KBM-7 (cell line): ENCODE measurements at places on chromosomes 5 and 9.
A peak's percentile ranks its signal among the peaks of the same experiment; 100 is the strongest.

GRCh38 chr9:29556317-29556716, 1983.0 kb upstream of the C9orf72 start:
- DNase-seq = peak; percentile 75

GRCh38 chr5:15363601-15364000, 136.4 kb upstream of the FBXL7 start:
- no peak for DNase-seq

GRCh38 chr5:145778144-145778900, 56.8 kb downstream of the PRELID2 start:
- no peak for DNase-seq

DNA sequence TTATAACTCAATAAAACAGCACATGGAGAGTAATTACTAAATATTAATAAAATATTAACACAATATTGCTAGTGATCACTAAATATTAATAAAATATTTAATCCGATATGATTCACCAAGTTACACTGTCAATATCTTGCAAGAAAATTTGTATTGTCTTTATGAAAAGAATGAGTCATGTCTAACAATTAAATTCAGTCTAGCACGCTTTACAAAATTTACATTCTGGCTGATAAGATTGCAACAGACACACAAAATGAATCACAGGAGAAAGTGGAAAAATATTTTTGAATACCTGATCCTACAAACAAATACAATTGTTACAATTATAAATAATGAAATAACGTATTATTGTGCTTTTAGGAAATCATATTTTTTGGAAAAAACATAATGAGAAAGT, 567.2 kb downstream of the EFNA5 start:
- DNase-seq = no peak

- DNase-seq = no peak
These were observed 1662.4 kb upstream of the ACO1 start for GRCh38 chr9:30722065-30722464.

GRCh38 chr9:81244631-81245030, 444.7 kb downstream of the TLE1 start:
- DNase-seq = no peak

GRCh38 chr5:126002222-126002897, 420.8 kb upstream of the GRAMD2B start:
- no peak for DNase-seq

DNA sequence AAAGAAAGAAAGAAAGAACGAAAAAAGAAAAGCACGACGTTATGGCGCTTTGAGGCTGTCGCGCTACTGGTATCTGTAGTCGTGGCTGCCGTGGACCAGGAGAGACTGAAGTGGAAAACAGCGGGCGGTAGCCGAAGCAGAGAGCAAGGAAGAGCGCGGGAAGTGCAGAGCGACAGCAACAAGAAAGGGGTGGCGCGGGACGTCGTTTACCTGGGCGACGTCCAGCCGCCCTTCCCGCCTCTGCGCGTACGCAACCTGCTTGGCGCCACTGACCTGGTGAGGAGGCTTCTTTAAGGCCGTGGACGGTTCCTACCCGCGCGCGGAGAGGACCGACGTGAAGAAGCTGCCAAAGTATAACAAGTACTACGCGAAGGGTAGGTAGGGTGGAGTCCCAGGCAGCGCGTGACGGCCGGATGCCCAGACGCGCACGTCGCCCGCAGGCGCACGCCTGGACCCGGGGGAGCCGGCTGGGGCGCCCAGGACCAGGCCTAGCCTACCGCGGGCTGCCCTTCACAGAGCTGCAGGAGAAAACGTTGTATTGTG, 15.4 kb downstream of the CCL28 start:
- no peak for DNase-seq
